ENCODE measurements at places on chromosomes 4 and X.

DNA sequence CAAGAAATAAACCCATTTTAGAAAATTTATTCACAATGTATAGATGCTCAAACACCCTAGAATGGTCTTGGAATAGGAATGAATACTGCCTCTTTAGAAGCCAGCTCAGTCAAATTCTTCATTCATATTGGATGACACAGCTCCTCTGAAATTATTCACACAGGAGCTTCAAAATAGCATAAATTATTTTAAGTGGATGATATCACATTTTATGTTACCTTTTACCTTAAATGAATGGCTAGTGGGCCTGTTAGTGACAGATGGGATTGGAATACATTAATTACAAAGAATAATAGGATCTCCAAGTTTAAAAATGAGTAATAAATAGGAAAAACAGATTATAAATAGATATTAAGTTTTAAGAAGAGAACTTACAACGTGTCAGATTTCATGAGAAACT, 184.4 kb downstream of the GABRB1 start:
- no peak for DNase-seq

DNA sequence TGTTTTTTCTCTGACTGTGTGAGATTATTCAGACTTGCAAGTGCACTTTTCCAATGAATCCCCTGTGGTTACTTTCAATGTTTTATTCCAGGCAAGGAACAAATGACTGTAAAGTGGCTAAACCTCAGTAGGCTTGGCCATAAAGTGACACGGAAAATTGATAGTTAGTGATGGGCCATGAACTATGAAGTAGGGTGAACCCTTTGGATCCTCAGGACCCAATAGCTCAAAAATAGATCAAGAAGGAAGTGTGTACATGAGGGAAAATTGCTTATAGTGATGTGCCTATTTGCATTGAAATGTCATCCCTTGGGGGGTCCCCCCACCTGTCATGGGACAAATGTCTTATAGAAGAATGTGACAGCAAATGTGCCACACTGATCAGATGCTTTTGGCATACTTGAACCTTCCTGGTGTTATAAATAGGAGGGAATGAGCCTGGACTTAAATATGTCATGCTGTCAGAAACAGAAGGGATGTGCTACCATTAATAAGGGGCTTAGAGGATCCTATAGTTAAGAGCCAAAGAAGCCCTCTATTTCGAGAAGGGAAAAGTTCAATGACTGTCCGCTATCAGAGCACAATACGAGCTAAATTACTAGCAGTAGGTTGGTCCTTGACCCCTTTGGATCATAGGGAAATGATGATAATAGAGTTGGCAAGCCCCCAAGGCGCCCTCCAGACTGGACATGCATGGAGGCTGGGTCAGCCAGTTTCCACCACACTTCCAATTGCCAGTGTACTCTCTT, 30.3 kb downstream of the SLC16A2 start:
- no peak for DNase-seq

- DNase-seq: no peak
Measured at GRCh38 chr4:26837993-26838842, 22.4 kb upstream of the STIM2 start.

DNA sequence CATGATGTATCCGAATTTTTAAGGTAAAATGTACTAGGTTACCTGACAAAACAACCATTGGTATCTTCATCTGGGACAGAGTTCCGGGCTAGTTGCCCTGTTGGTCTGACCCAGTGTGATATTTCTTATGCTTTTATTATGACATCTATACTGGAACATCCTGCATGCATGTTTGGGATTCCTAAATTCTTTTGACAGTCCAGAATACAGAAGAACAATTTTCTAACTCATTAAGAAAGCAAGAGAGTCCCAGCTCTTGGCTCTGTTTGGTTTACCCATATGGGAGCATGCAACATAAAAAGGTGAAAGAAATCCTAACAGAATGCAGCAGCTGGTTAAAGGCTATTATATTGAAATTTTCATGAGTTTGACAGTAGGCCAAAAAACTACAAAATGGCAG, 247.7 kb upstream of the FTHL17 start:
- DNase-seq: no peak

DNA sequence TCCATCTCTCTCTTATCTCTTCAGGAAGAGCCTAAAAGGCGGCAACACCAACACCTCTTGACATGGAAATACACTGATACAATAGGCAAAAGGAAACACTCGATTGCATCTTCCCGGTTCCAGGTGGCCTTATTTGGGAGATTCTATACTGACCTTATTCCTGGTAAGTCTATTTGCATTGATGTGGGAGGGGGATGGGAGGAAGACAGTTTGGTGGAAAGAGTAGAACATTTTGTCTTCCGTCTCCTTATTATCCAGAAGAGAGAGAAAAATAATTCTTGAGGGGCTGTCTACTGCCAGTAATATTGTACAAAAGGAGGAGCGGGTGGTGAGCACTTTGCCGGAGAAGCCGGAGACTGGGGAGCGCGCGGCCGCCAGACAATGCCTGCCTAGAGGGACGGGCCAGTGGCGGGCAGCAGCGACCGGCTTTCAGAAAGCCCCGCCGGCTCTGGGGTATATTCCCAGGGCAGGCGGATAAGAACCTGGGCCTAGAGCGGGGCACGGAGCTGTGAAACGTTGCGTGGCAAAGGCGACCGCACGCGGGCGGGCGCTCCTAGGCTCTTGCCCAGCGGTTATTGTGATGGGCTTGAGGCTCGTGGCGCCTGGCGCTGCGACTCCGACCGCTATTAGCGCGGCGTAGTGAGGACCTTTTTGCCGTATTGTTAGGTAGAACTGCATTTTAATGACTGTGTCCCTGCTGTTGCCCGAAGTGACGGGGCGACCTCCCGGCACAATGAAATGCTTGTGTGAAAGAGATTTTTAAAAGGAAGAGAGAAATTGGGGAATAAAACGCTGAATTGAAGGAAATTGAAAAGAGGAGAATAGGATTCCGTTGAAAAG, 518 bp downstream of the PRDM8 start:
- peak; percentile 70 for DNase-seq
